ENCODE measurements at places on chromosomes 16 and 17.

GRCh38 chr16:23337836-23338550 is 35.9 kb downstream of the SCNN1B start:
- no peak for DNase-seq

- no peak for DNase-seq
Measured at GRCh38 chr16:65249768-65250167, 127.9 kb upstream of the CDH11 start.

GRCh38 chr17:8192070-8192815 is 2.3 kb upstream of the BORCS6 start:
- peak; percentile 88 for DNase-seq

GRCh38 chr17:55388842-55389241 is 32.8 kb downstream of the MMD start:
- no peak for DNase-seq

DNA sequence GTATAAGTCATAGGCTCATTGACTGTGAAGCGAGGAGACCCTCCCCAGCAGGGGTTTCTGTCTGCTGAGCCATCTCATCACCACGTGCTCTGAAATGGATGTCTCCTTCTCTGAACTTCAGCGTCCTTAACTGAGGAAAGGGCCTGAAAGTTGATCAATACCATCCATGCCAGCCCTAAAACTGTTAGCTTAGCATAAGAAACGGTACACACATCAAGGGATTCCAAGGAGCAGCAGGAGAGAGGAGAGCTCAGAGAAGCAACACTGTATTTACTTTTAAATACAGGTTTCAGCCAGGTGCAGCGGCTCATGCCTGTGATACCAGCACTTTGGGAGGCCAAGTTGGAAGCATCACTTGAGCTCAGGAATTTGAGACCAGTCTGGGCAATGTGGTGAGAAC is 248.9 kb upstream of the TNRC6C start:
- no peak for DNase-seq

- peak; percentile 92 for DNase-seq
Measured at GRCh38 chr16:84832488-84833143, 12.8 kb downstream of the CRISPLD2 start.

DNA sequence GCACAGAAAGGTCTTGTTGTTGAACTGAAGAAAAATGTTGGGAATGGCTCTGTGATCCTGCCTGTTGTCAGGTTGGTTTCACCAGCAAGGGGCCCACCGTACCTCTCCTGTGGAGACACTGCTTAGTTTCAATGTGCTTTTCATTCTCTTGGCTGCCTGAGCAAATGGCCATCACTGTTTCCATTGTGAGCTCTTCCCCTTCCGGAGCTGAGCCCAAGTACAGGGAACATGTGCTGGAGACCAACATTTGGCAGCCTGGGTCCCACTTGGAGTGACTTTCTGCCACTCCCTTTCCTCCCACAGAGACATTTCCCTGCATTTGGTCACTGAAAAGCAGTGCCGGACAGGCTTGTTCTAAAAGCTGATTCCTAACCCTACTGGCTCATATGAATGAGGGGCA is 23.1 kb downstream of the GABARAPL2 start:
- DNase-seq = no peak

DNA sequence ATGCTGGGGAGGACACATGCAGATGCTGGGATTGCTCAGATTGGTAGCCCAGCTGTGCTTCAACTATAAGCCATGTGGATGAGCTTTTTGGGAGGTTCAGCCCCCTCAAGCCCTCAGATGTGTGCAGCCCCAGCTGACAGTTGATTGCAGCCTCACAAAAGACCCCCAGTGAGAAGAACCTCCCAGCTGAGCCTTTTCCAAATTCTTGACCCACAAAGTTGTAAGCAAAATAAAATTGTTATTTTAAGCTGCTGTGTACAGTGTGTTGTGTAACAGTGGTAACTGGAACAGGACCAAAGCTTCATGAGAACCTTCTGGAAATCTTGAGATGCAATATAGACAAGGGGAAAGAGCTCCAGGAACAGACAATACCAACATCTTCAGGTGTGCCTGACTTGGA is 156.8 kb upstream of the IRX3 start:
- no peak for DNase-seq

- no peak for DNase-seq
Measured at GRCh38 chr16:59971264-59971663, 1237.1 kb upstream of the GOT2 start.

GRCh38 chr16:239948-240277 is 5.3 kb downstream of the FAM234A start:
- DNase-seq = no peak

DNA sequence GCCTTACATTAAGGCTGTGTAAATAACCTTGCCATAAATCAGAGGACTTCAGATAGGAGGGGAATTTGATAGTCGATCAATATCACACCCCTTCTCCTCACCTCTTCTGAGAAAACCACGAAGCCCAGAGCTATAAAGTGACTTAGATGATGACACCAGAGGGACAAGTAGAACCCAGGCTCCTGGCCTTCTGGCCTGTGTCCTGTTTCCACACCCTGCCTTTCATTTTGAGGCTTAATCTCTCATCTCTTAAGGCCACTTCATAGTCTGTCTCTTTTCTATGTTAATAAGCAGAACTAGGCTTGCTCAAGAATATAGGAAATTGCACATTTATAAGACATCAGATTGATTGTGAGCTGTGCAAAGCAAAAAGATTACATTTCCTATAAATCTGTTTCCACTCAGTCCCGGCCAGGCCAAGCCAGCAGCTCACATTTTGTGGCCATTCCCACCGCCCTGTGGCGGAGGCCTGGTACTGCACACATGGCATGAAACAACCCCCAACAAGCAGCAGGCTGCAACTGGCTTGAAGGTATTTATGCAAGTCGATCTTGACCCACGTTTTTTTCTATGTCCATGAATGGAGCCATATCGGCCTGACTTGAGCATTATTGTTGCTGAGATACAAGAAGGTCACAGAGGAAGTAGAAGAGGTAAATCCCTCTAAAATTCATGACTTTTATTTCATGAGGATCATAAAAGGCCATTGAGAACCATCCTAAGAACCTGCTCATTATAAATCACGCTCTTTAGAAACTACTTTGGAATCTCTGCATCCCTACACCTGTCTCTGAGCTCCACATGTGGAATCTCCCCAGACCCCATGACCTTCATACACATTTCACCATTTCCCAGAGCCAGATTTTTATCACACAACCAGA is 93.7 kb downstream of the PMP22 start:
- peak; percentile 79 for DNase-seq

GRCh38 chr17:1087381-1088241 is 90.7 kb downstream of the TIMM22 start:
- DNase-seq = no peak

- no peak for DNase-seq
Measured at GRCh38 chr17:28714281-28714680, 2.6 kb upstream of the PROCA1 start.

DNA sequence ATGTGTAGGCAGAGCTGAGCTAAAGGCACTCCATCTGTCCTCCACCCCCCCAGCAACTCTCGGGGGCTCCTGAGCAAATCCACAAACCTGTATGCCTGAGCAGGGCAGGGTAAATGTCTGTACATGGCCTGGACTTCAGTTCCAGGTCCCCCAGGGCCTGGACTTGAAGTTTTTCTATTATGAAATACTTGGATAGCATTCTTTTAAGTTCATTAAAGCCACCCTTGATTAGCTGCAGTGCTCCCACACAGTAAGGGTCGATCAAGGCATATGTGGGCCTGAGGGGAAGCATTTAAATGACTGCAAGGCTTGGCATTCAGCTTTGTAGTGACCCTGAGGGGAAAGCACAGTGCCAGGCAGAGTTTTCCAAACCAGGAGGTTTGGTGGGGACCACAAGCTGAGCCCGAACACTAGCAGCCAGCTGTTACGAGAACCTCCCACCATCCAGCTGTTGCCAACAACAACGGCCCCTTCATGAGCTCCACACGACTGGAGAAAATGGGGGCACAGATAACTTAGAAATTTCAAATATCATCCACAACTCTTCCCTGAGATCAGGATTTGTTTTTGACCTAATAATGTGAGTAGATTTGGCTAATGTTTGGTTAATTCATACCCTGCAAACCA is 6.7 kb downstream of the FAM117A start:
- no peak for DNase-seq

- peak; percentile 99 for DNase-seq
Measured at GRCh38 chr17:2192367-2193057, 111.1 kb downstream of the SMG6 start.

DNA sequence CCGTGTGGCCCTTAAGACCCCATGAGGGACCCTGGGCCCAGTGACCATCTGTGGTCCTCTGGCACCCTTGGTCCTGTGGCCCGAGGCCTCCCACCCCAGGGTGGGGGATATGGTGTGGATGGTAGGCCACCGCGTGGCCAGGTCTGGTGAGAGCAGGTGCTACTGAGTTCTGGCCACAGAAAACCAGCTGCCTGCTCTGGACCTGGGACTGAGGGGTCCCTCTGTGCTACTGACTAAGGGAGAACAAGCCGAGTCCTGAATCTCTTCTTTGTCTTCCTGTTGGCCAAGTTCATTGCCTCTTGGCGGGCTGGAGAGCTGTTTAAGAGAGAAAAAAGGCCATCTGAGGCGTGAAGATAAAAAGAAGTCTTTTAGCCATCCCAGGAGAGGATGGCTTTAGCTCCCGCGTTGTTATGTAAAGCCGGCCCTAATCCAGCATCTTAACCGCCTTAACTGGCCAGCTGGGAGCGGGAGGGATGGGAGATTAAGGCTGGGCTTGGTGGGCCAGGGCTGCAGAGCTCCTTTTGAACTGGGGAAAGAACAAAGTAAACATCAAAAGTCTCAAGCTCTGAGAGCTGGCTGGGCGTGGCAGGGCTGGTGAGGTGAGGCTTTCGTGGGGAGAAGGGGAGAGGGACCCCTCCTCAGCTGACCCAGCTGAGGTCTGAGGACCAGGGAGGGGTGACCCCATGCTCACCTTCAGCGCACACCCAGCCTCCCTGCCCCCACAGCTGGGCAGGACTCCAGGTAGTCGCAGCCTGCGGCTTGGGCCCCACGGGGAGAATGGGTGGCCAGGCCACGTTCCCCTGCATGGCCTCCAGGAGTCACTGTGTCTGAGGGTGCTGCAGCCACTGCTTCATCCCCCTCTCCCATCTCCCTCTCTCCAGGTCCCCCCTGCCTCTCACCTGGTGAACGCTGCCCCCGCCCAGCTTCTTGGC is 62.4 kb downstream of the NKD1 start:
- no peak for DNase-seq

DNA sequence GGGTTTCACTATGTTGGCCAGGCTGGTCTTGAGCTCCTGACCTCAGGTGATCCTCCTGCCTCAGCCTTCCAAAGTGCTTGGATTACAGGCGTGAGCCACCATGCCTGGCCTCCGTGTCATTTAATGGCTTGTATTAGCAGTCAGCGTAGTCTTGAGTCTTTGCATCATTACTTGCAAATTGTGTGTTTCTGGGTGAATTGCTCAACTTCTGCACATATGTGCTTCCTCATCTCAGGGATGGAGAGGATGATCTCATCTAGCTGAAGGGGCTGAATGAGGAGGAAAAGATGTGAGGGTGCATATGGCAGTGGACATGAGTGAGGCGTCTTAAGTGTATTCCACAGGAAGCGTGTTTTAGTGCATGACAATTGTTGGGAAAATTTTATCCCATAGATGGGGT is 155.8 kb downstream of the SNX29 start:
- DNase-seq = peak; percentile 73

GRCh38 chr17:77916703-77917481 is 41.6 kb upstream of the TNRC6C start:
- DNase-seq = no peak

DNA sequence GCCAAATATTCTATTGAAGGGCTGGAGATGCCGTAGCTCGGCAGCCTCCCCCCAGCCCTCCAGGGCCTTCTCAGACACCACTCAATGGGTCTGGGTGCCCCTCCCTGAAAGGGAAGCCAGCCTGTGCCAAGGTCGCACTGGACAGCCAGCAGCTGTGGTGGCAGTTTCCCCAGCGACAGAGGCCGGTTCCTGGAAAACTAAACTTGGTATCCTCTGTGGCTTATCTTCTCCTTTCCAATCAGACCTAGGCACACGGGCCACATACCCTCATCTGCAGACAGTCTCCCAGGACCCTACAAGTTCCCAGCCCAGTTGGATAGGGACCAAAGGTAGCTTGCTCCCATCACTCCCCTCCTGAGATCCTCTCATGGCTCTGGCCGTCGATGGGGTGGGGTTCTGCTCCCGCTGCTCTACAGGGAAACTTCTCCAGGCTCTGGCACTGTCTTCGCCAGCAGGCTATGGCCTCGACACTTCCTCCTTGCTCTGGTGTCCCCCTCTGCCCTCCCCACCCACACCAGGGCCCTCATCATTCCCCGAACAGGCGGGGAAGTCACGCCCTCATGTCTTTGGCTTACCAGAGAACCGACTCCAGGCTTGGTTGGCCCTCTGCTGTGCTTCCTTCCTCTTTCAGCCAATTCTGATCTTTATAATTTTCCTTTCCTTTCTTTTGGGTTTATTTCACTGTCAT is 18.3 kb upstream of the IL21R start:
- no peak for DNase-seq
